ENCODE measurements at places on chromosomes 6 and 20.

DNA sequence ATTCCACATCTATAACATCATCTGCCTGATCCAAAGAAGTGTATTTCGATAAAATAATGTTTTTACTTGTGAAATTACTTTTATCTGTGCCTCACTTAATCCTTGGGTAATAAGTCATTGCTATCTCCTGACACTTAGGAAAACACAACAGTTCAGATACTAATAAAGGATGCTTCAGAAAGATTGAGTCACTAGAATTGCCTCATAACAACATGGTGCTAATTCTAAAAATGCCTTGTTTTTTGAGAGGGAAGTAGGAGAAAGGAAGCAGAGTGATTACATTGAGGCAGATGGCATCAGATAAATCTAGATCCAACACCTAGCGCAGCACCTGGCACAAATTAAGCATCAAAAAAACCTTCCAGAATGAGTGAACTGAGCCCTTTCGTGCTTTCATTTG, 69.0 kb downstream of the NCOA7 start:
- DNase-seq: no peak

DNA sequence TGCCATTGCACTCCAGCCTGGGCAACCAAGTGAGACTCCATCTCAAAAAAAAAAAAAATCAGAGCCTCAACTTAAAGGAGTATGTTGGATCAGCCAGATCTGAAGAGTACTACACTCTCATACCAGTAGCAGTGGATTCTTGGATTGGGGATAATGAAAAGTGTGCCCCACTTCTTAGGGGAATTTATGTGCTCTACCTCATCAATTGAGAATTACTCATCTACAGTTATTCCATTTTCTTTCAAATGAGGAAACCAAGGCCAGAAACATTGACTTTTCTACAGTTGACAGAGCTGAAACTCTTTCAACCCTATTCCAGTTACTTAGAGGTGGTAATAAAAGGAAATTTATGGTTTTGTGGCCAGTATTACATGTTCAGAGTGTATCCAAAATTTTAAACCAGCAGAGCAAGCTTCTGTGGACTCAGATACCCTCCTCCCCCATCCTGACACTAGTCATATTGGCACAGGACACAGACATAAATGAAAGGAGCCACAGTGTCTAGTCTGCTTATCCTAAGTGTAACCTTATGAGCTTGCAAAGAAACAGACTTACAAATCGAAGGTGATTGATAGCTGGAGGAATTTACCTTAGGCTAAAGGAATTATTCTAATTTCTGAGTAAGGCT, 51.2 kb downstream of the ORC3 start:
- DNase-seq: no peak

- no peak for DNase-seq
Measured at GRCh38 chr6:144343701-144344428, 58.7 kb downstream of the UTRN start.

GRCh38 chr6:54232703-54233102, 75.5 kb upstream of the TINAG start:
- DNase-seq: no peak

DNA sequence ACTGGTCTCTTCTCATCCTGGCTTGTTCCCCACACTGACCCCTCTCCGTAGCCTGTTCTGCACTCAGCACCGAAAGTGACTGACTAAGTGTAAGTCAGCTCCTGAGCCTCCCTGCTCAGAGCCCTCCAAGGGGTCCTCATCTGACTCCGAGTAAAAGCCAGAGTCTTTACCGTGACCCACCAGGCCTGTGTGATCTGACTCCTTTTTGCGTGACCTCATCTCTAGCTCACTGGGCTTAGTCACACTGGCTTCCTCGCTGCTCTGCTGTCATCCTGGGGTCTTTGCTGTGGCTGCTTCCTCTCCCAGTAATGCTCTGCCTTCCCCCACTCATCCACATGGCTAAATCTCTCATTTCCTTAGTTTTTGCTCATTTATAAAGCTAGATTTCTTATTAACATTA, 116.6 kb downstream of the PLCB4 start:
- no peak for DNase-seq

GRCh38 chr6:29474996-29475395, 12.8 kb downstream of the MAS1L start:
- no peak for DNase-seq

DNA sequence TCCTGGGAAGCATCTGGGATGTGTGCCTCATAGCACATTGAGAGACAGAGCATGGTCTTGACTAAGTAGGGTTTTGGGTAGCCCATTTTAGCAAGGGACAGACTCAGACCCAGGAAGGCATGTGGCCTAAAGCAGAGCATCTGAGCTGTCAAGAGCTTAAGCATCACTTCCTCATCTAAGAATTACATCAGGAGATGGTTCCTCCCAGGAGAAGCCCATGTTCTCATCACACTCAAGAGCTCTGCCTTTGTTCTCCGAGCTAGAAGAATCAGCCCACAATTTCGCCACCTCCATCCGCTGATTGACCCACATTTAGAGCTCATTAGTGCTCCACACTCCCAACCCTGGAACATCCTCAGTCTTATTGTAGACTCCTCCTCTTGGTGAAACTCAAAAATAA, 68.3 kb downstream of the NPEPL1 start:
- no peak for DNase-seq

DNA sequence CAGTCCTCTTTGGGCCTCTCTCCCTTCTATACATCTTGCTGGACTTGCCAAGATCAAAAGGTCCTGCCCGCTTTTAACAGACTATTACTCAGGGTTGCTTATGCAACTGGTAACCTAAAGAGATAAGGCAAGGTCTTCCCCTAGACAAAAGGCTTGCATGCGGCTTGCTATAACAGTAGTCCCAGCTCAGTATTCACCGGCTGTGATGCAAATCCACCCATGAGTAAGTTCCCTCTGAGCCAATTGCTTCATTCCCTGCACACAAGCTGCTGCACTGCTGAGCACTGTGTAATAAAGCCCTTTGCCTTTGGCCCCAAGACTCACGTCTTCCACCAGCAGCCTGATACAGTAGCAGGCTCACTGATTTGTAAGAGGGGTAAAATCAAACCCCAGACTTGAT, 363.8 kb downstream of the PRKN start:
- no peak for DNase-seq

DNA sequence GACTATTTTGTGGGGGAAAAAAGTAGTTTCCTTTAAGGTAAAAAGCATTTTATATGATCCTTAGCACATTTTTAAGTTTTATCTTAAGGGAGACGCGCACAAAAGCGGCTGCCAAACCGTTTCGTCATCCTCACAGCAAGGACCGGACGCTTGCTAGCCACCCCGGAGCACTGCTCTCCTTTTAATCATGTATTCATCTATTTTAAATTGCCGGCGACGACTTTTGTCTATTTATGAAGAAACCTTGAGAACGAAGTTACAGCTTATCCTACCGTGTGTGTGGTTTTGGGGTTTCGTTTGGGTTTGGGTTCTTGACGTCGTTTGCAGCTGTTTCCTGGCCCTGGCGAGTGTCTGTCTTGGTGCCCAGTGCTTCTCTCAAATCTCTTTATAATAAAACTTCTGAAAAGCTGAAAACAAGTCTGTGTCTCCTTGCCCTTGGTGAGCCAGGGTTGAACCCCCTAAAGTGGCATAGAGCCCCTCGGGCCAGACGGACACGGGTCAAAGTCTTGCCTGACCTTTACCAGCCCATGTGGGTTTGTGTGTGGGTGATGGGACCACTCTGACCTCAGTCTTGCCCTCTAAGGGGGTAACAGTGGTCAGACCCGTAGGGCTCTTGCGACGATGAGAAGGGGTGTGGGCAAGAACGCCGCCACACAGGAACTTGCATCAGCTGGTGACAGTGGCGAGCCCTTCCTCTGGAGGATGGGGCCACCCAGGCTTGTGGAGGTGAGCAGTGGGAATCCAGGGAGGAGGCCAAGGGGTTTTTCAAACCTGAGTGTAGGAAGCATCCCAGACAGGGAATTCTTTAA, 117.6 kb downstream of the JPH2 start:
- DNase-seq: peak; percentile 37

GRCh38 chr6:113406048-113406695, 451.0 kb upstream of the MARCKS start:
- DNase-seq: no peak

DNA sequence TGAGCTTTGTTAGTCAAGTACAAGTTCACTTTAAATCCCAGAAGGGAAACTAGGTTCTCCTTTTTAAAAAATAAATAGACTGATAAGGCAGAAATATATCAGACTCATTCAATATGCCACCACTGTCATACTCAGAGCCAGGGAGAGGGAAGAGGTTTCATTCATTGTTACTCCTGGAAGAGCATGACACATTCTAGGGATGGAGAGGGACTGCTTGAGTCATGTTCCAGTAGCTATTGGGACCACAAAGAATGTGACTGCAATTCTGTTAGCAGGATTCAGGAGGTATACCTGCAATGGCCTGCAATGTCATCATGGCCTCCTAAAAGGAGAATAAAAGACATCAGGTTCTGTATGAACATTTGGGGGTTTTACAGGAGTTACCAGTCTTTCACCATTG, 167.6 kb downstream of the TFAP2B start:
- DNase-seq: no peak

DNA sequence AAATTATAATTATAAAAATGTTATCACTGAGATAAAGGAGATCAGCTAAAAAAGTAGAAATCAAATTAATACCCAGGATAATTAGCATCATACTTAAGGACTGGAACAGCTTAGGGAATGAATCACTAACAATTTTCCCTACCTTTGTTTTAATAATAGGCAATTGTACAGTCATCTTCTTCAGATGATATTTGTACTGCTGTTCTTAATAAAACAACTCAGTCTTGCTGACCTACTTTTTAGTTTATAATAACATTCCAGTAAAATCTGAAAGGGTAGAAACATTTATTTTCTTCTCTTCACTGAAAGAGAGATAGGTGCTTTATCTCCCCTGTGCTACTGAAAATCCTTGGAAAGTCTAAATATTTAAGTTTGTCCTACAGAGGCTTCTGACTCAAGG, 271.2 kb upstream of the THEMIS start:
- DNase-seq: no peak

DNA sequence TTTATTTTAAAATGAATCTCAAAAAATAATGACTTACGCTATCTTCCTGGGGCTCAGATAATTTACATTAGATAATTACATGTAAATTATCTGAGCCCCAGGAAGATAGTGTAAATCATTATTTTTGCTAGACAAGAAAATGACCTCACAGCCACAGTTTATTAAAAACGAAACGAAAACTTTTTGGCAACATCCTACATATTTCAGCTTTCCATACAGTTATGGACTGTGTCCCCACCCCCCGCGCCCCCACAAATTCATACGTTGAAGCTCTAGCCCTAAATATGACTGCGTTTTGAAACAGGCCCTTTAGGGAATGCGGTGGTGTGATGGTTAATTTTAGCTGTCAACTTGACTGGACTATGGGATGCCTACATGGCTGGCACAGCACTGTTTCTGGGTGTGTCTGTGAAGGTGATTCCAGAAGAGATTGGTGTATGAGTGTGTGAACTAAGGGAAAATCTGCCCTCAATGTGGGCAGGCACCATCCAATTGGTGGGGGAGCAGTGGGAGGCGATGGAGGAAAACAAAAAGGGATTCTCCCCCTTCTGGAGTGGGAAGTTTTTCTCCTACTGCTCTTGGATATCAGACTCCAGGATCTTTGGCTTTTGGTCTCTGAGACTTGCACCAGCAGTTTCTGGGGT, 52.6 kb downstream of the TRPC4AP start:
- DNase-seq: no peak

Data from activated T-cell treated with anti-CD3 and anti-CD28 coated beads for 4 hours (primary cell).